ENCODE measurements at places on chromosomes 12 and 14.

DNA sequence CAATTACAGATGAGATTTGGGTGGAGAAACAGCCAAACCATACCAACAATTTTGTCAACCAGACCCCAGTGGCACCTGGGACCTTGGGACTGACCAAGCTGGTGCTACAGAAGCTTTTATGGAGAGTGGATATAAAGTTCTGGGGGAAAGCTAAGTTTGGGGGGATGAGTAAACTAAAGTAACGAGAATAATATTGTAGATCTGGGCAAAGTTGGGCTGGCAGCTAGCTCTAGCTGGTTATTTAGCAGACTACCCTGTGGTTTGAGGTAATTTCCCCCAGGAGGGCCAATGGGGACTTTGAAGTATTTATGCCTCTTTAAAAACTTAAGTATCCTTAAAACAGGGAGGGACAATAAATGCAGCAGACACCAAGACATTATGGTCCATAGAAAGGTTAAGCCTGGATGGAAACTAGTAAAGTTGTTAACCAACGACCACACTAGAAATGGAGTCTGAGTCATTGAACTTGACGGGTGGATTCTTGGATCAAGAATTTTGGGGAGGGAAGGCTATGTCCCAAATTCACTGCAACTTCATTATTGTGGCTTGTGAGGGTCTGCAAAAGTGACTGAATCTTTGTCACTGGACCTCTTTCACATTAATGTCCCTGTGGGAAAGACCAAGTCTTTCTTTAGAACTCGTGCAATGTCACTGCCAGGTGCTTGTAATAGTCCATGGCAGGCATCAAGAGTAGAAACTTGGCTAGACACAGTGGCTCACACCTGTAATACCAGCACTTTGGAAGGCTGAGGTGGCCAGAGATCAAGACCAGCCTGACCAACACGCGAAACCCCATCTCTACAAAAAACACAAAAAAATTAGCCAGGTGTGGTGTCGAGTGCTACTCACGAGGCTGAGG is 48.5 kb upstream of the OR5AU1 start:
- no peak for DNase-seq

DNA sequence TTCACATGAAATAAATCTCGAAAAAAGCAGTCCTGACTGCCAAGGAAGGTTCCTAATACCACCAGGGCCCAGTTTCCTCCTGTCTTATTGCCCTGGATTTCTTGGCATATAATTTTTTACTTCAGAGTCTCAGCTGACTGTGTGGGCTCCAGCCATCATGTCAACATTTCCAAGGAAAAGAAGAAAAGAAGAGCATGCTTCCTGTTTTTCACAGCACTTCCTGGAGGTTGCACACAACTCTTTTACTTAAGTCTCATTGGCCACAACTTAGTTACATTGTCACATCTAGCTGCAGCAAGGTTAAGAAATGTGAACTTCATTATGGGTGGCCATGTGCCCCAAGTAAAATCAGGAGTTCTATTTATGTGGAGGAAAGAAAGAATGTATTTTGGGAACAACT is 24.3 kb downstream of the DACT1 start:
- DNase-seq: no peak

DNA sequence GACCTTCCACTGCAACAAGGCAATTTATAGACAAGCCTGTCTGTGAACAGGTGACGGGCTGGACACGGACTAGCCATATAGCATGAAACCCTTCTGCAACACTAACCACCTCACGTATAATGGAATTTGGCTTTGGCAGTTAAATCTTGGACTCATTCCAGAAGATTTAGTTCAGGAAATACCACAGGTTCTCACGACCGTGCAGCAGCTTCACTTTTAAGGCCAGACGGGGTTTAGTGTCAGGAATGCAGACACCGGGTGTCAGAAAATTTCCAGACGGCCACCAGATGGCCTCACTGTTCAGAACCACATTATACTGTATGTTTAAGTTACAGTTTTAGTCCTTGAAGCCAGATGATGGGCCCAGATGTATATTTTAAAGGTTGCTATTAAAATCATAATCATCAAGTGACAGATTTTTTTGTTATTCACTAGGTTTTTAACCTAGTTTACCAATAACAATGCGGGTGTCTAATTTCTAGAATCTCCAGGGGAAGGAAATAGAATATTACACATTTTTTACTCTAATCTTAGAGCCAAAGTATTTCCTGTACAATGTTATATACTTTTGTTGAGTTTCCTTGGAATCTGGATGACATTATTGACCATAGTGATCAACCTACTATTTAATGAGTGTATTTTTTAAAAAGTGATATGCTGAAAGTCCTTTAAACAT is 90.5 kb upstream of the TMPO start:
- peak; percentile 29 for DNase-seq

- no peak for DNase-seq
Measured at GRCh38 chr12:52175371-52176350, 16.2 kb downstream of the KRT80 start.

DNA sequence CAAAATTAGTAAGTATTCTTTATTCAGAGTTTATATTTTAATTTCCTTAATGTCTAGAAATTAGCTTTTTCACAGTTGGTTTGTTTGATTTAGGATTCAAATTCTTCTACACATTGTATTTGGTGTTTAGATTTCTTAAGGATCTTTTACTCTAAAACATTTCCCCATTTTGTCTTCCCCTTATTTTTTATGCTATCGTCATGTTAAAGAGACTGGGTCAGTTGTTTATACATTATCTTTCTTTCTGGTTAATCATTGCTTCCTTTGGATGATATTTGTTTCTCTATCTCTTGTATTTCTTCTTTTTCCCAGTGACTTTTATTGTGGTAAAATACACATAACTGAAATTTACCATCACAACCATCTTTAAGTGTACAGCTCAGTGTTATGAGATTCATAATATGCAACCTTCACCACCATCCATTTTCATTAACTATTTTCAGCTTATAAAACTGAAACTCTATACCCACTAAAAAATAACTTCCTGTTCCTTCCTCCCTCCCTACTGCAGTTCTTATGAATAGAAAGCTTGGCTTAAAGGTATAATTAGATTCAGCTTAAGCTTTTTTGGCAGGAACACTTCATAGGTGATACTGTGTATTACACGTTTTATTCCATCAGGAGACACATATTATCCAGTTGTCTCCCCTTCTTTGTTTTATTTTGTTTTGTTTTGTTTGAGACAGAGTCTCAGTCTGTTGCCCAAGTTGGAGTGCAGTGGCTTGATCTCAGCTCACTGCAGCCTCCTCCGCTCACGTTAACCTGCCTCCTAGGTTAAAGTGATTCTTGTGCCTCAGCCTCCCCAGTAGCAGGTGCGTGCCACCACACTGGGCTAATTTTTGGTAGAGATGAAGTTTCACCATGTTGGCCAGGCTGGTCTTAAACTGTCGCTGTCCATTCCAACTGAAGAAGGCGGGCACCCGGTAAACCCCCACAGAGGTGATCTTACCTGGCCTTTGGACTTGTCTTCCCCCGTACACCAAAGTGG is 45.0 kb downstream of the NOPCHAP1 start:
- DNase-seq: no peak

DNA sequence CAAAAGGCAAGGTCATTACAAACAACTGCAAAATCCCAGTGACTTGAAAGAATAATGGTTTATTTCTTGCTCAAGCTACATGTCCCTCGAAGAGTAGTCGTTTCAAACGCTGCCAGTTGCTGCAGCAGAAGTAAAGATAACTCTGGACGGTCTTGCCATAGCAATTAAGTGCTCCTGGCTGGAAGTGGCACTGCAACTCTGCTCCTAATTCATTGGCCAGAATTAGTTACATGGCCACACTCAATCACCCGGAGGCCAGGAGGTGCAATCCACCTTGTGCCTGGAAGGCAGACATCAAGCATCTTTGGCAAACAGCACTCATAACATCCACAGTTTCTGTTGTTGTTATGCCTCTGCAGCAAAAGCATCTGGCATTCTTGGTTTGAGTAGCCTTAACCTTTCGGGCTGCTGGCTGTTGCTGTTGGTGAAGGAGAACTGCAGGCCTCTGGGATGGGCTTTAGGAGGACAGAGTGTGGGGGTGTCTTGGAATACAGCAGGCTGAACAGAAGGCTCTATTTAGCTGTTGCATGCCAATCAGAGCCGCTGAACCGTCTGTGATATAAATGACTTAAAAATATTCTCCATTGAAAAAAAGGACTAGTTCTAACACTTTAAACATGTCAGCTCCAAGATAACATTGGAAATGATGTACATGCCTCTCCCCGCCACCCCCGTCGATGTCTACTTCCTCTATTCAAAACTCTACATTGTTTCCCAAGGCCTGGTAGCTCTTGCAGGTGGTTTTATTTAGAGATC is 123.5 kb upstream of the DYRK2 start:
- no peak for DNase-seq

DNA sequence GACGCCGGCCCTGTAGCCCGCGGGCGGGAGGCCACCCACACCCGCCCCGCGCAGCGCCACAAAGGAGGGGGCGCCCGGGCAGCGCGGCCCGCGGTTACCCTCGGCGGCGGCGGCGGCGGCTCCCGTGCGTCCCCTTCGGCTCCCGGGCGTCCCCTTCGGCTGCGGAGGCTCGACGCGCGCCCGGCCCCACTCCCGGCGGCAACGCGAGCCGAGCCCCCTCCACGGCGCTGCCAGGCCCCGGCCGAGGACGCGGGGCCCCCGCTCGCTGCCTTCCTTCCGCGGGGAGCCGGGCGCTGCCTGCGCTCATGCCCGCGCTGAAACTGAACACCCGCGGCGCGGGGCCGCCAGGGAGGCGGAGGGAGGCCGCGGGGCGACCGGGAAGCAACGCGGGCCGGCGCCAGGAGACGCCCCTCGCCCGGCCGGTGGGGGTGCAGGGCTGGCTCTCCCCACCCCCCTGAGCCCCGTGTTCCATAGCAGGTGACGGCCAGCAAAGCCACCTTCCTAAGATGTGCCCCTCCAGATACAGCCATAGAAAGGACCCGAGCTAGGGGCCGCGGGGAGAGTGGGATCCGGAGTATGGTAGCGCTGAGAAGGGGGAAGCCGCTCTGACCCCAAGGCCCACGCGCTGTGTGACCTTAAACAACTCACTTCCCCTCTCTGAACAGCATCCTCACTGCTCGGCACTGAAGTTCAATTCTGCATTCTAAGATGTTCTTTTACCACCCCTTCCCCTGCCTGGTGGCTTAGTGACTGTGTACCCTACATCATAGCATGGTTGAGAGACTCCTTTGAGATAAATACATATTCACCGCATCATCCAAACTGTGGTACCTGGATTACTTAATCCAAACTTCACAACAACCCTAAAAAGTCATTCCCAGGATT is 42.8 kb downstream of the KDM2B start:
- DNase-seq: no peak

DNA sequence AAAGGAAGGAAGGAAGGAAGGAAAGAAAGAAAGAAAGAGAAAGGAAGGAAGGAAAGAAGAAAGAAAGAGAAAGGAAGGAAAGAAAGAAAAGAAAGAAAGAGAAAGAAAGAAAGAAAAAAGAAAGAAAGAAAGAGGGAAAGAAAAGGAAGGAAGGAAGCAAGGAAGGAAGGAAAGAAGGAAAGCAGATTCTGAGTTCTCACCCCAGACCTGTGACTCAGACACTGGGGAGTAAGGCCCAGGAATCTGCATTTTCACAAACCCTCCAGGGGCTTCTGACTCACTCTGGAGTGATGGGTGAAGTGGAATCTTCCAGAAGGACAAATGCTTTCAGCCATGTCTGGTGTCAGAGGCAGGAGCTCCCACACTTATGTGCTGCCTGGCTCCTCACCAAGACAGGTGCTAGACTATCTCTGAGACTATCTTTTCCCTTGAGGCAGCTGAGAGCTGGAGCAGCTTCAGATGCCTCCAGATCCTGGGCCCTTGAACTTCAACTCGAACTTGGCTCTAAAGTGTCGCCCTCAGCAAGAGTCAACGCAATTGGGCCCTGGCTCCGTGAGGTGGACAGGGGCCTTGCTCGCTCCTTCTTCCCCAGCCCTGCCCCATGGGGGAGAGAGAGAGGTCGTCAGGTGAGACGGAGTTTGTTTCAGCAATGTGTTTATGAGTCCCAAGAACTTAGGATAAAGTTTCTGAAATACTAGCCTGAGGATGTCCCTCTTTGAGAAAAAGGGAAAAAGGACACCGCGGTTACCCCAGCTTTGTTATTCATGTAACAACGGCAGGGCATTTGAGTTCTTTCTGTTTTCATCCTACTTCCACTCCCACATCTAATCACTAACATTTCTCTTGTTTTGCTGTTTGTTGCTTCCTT is 19.8 kb upstream of the SCARB1 start:
- DNase-seq: no peak

- DNase-seq: no peak
Measured at GRCh38 chr12:5433081-5433844, 1.4 kb downstream of the NTF3 start.

GRCh38 chr12:89700191-89700810 is 8.3 kb downstream of the ATP2B1 start:
- DNase-seq: no peak

DNA sequence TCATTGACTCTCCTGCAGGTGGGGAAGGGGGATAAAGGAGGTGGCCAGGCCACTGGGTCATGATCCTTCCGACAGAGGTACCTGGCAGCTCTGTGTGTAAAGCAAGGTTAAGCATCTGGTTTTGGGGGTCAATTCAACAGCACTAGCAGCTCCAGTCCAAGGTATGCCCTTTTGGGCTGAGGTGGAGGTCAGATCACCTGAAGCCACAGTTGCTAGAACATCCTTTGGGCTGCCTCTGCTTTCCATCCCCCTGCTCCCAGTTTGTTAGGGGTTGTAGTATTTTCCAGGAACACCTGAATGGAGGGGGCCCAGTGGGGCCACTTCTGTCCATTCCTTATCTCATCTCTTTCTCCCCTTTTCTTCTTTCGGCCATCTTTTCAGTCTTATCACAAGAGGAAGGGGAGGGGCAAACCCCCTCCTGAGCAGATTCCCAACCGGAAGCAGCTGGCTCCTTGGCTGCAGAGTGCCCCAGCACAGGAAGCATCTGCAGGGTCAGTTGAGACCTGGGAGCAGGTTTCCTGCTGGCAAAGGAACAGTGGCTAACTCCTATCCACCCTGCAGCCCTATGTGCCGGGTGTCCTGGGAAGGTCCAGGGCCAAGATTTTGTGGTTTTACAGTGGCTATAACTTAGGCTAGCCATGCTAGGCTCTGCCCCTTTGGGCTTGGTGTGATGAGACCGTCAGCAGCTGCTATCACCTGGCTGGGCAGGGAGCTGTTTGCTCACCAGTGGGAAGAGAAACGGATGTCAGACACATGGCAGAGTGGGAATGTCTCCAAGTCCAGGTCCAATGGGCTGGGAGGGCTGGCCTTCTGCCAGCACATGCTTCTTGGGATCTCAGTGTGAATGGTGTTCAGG is 40.2 kb downstream of the SH2B3 start:
- no peak for DNase-seq

GRCh38 chr12:75935539-75936242 is 95.9 kb downstream of the PHLDA1 start:
- DNase-seq: no peak

- DNase-seq: no peak
Measured at GRCh38 chr14:104332634-104333270, 194.4 kb downstream of the KIF26A start.

GRCh38 chr12:98939350-98939749 is 294.3 kb downstream of the APAF1 start:
- DNase-seq: no peak

GRCh38 chr14:29035134-29035533 is 268.5 kb downstream of the FOXG1 start:
- no peak for DNase-seq

- DNase-seq: no peak
Measured at GRCh38 chr12:3534511-3534910, 43.5 kb downstream of the PRMT8 start.
